PC-9 (cell line): ENCODE measurements at places on chromosomes 2 and 18. TPM values are rescaled to one million over a fixed set of nuclear protein-coding genes. Genes with fewer than 3 reads are reported as not detected.
A peak's percentile ranks its signal among the peaks of the same experiment; 100 is the strongest.

ACP1 gene
- 115 and 116 TPM in 2 replicates for total RNA-seq

DNA sequence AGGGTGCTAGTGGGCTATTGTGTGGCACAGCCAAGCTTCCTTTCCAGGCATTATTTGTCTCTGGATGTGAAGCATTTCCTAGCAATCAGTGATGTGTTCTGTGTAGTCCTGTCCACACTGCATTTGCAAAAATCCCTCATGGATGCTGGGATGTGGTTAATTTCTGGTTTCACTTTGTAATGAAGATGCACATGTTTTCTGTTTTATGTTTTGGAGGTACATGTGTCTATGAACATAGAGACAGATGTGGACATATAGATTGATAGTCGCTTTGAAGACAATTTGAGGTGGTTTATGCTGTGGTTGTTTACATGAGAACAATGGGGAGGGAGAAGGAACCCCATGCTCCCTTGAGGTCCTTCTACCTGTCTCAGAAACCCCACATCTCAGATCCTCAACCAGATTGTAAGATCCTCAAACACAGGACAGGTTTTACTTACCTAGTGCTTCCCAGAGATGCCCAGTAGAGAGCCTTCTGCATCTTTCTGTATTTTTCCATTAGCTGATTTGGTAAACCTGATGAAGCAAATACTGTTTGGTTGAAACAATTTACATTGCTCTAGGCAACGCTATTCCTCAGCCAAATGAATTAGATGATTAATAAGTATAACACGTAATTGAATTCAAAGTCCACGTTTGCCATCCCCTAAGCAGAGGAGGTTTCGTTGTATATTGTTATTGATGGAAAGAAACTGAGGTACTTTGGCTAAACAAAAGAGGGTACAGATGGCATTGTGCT is 204.4 kb downstream of the SPP2 start:
- DNase-seq = no peak
- H3K27me3 ChIP-seq = no peaks in the 10 kb centered on the region
- H3K36me3 ChIP-seq = no peaks in the 10 kb centered on the region
- peak overlapping the region; percentile 88 for H3K27ac ChIP-seq
- H3K4me1 ChIP-seq = peaks cover 85% of the 10 kb centered on the region

- peaks cover 6% of the 10 kb centered on the region; the same call in 1 of the 2 replicates for H3K36me3 ChIP-seq
- peak; percentile 91 for DNase-seq
- peak overlapping the region; percentile 73 for H3K27ac ChIP-seq
These were observed 61.7 kb downstream of the MAP4K4 start for GRCh38 chr2:101759162-101759561.

- H3K36me3 ChIP-seq = no peaks in the 10 kb centered on the region; the same call in 1 of the 2 replicates
- no peaks in the 10 kb centered on the region for H3K4me1 ChIP-seq
- DNase-seq = no peak
- no peak overlapping the region for H3K4me3 ChIP-seq
- H3K27ac ChIP-seq = no peak overlapping the region
- H3K27me3 ChIP-seq = no peaks in the 10 kb centered on the region
These were observed 38.0 kb downstream of the EHBP1 start for GRCh38 chr2:62743506-62743905.

CCDC68 gene
- 2.7 and 2.9 TPM in 2 replicates for total RNA-seq

DNA sequence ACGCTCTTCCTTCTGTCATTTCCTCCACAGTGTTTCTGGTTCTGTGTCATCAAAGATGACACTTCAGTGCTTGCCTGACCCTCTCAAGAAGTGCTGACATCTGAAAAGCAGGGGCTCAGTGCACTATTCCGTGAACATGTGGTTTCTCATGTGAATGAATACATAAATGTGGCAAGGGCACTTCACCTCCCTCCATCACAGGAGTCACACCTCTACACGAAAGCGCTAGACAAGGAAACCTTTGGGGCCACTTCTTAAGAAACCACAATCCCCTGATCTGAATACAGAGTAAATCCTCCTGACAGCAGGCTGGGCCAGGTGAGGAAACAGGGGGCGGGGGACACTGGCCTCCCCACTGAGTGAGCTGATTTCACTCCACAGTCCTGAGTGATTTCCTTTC is 145.8 kb upstream of the ACAA2 start:
- H3K4me1 ChIP-seq = no peaks in the 10 kb centered on the region
- no peak overlapping the region for H3K4me3 ChIP-seq
- no peak for DNase-seq
- H3K27ac ChIP-seq = no peak overlapping the region

TDRD15 gene
- 1.9 and 2.9 TPM in 2 replicates for total RNA-seq
